ENCODE measurements at places on chromosomes 6 and 20.

DNA sequence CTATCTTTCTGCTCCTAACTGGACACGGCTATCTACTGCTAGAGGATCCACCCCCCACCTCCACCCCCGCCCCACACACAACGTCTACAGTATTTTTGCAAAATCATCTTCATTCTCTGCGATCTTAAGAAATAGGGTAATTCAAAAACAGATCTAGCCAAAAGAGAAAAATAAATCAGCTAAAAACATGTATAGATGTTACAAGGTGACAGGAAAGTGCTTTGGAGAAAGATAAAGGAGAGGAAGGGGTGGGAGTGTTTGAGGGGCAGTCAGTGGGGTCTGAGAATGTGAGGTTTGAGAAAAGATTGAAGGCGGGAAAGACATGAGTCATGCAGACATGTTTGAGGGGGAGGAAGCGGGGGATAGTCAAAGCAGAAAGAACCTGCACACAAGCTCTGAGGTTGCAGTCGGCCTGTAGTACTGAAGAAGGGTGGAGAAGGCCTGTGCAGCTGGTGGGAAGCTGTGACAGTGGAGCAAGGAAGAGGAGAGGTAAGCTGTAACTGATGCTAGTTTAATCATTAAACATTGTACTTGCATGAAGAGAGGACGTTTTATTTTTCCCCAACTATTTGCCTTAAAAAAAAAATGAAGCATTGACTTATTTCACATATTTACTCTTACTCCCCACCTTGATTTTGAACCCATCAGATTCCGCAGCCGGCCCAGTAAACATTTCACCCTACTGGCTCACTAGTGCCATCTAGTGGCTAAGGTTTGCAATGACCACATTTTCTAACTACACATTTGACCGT lies 332.6 kb downstream of the ADGRB3 start:
- no peak for DNase-seq

DNA sequence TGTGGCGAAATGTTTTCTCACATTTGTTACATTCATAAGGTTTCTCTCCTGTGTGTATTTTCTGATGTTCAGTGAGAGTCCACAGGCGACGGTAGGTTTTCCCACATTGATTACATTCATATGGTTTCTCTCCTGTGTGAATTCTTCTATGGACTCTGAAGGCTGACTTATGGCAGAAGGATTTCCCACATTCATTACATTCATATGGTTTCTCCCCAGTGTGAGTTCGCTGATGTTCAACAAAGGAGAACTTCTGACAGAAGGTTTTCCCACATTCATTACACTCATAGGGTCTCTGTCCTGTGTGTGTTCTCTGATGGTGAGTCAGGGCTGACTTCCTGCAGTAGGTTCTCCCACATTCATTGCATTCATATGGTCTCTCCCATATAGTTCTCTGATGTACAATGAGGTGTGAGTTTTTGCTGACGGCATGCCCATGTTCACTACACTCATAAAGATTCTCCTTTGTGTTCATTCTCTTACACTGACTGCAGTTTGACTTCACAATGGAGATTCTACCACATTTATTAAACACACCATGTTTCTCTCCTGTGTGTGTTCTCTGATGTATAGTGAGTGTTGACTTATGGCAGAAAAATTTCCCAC lies 11.9 kb downstream of the ZNF334 start:
- DNase-seq: no peak

DNA sequence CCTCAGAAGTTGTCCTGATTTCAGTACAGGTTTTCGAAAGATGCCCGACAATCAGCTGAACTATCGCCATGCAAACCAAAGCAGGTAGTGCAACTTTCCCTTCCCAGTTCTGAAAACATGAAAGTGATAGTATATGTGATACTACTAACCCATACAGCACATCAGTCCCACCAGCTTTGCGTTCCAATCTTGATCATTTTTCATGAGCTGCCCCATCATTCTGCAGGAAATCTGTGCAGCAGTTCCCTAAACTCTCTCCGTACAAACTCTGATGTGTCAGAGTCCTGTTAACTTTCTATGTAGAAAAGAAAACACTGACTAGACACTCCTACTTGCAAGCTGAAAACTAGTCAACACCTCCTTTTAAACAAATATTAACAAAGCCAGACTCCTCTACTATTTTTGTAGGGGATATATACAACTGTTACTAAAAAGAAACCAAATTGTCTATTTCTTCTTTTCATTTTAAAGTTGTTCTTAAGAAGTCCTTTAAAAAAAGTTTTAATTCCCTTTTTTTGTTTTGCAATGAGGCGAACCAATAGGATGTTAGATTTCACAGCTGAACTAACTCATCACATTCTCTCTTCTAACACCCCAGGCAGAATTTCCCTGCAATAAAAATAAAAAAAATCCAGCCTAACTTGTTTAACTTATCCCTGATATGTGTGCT lies 99.6 kb upstream of the DST start:
- no peak for DNase-seq

DNA sequence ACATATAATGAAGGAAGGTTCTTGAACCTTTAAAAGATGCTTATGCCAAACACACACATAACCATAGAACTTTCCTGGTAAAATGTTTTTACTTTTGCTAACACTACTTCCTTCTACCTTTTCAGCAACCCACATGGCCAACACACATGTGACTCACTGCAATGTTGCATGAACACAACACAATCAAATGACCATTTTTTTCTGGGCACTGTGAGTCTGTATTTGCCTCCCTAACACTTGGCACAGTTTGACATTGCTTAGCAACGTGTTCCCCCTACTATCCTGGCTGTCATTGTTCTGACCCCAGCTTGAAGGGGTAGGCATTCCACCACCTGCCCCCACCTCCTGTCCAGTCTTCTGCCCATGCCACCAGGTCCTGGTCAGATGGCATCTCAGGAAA lies 204.8 kb upstream of the PRND start:
- no peak for DNase-seq

- DNase-seq: no peak
Observed at GRCh38 chr20:63881451-63882226, 13.3 kb upstream of the DNAJC5 start.

DNA sequence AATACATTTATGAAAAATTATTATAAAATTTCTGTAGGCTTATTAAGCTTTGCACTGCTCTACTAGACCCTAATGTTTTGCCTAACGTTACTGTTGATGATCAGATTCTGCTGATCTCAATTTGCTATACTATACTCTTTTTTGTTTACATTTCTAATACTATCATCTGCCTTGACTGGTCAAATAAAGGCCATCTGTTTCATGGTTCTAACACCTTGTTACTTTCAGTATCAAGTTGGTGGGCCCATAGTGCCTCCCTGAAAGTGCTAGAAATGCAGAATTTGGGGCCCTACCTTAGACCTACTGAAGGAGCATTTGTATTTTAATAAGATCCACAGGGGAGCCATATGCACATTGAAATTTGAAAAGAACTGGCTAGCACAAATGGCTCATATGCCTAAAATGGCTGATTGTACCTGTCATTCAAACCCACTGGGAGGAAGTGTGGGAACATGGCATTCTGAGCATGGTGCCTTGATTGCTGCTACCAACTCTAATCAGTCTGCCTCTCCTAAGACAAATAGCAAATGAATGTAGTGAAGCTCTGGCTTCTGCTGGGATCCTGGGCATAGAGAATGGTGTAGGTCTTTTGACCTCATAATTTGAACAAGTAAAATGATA lies 199.1 kb upstream of the BTBD3 start:
- DNase-seq: no peak

- DNase-seq: no peak
Observed at GRCh38 chr20:59670786-59671492, 66.6 kb downstream of the PHACTR3 start.

DNA sequence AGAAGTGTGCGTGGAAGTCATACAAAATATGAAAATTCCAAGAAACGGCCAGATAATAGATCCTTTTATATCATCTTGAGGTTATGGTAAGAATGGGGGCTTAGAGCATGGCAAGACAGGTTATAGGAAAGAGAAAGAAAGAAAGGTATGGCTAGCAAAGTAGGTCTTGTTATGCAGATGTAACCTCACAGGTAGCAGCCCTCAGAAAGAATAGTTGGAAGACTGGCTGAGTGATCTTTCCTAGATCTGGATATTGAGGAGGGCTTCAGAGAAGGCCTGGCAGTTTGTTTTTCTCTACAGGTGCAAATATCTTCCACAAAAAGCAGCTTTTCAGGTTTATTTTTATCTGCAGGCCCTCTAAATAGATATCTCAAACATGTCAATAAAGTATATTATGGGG lies 679.5 kb downstream of the KHDRBS2 start:
- DNase-seq: no peak

DNA sequence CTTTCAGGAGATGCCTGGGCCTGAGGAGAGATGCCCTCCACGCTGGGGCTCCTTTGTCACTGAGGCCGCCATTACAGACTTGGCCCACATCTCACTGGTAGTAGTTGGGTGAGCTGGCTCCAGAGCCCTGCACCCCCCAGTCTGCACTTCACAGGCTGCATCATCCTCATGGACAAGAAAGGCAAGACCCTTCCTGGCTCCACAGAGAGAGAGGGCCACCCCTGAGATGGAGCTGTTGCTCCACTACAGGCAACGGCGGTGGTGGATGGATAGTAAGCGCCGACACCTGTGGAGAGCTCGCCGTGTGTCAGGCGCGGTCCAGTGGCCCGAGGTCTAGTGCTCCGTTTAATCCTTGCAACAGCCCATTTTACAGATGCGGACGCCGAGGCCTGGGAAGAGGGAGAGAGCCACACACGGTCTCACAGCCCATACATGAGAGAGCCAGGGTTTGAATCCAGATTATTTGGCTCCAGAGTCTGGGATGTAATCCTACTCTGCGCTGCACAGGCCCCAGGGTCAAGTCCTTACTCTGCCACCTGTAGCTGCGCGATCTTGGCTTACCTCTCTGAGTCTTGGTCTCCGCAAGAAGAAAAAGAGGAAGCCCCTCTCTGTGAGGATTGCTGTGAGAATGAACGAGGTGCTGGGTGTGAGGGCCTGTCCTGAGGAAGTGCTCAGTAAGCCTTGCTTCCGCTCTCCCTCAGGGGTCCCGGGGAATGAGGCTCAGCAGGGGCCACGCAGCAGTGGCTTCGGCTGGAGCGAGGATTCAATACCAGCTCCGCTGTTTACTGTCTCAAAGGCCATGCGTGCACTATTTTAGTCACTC lies 34.5 kb downstream of the SPDEF start:
- DNase-seq: no peak

- DNase-seq: no peak
Observed at GRCh38 chr20:50475681-50476292, 34.4 kb upstream of the PTPN1 start.

GRCh38 chr20:16069389-16070010 lies 503.7 kb downstream of the KIF16B start:
- no peak for DNase-seq

DNA sequence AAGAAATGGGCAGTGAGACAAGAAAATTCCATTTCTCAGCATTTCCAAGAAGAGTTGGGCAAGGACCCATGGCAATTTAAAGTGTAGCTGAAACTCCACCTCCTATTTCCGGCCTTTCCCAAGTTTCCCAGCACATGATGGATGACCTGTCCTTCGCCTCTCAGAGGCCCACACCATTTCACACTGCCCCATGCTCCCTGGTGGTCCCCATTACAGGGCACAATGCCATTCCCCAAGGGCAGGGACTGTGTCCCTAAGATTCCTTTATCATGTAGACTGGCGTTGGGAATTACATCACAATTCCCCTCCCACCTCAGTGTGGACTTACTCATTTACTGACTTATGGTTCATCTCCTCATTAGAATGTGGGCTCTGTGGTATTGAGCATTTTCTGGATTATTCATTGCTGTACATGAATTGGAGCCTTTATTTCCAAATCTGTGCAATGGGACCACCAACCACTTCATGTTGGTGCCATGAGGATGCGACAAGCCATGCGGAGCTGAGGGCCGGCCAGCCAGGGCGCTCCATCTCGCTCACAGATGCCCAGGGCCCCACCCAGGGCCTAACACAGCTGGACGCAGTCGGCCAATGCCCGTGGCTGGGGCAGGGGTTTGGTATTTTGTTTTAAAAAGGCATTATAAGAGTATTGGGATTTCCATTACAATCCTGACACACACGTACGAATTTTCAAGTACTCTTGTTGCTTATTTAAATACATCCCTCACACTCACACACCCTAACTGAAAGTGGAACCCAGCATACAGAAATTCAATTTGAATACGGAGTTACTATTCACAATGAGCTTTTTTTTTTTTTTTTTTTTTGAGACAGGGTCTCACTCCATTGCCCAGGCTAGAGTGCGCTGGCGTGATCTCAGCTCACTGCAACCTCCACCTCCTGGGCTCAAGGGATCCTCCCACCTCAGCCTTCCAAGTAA lies 5.4 kb downstream of the ACSS1 start:
- no peak for DNase-seq

- no peak for DNase-seq
Observed at GRCh38 chr20:62368392-62368975, 1.4 kb upstream of the LAMA5 start.

DNA sequence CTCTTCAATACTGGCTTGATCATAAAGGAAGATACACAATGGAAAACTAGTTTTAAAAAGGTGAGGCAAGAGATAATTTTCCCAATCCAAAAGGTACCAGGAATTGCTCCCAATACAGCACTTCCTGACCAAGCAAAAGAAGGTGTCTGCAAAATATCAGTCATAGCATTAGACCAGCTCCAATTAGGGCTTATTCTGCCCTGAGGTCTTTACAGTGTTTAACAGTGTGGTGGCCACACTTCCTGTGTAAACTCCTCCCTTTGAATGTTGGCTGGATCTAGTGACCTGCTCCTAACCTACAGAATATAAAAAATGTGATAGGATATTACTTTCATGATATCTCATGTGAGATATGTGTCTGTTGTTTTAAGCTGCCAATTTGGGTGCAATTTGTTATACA lies 57.1 kb upstream of the BTN3A2 start:
- no peak for DNase-seq

GRCh38 chr6:47407300-47408281 lies 70.0 kb upstream of the CD2AP start:
- no peak for DNase-seq

- DNase-seq: no peak
Observed at GRCh38 chr6:72724545-72724944, 102.7 kb downstream of the KCNQ5 start.

- no peak for DNase-seq
Observed at GRCh38 chr6:157017861-157018260, 240.7 kb downstream of the ARID1B start.

DNA sequence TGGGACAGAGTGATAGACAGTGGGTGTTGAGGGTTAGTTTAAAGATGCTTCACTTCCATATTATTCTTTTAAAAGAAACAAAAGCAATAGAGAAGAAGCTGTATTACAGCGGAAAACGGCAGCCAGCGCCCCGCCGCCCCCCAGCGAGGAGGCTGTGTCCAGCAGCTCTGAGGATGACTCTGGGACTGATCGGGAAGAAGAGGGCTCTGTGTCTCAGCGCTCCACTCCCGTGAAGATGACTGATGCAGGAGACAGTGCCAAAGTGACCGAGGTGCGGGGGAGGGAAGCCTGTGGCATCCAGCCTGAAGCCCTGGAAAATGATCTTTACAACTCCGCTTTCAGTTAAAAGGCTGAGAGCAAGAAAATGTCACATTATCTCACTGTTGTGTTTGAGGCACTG lies 100.2 kb downstream of the FIG4 start:
- no peak for DNase-seq

- no peak for DNase-seq
Observed at GRCh38 chr6:5506149-5506548, 244.8 kb downstream of the FARS2 start.

- DNase-seq: no peak
Observed at GRCh38 chr20:3734111-3734843, 1.8 kb downstream of the HSPA12B start.
